ENCODE measurements at places on chromosomes 7 and 10.
A peak's percentile ranks its signal among the peaks of the same experiment; 100 is the strongest.

GRCh38 chr7:37083311-37084096 lies 359.2 kb upstream of the AOAH start:
- DNase-seq = no peak

GRCh38 chr10:91880310-91880709 lies 29.0 kb downstream of the FGFBP3 start:
- DNase-seq = no peak

GRCh38 chr10:51768886-51769465 lies 69.6 kb upstream of the CSTF2T start:
- no peak for DNase-seq

DNA sequence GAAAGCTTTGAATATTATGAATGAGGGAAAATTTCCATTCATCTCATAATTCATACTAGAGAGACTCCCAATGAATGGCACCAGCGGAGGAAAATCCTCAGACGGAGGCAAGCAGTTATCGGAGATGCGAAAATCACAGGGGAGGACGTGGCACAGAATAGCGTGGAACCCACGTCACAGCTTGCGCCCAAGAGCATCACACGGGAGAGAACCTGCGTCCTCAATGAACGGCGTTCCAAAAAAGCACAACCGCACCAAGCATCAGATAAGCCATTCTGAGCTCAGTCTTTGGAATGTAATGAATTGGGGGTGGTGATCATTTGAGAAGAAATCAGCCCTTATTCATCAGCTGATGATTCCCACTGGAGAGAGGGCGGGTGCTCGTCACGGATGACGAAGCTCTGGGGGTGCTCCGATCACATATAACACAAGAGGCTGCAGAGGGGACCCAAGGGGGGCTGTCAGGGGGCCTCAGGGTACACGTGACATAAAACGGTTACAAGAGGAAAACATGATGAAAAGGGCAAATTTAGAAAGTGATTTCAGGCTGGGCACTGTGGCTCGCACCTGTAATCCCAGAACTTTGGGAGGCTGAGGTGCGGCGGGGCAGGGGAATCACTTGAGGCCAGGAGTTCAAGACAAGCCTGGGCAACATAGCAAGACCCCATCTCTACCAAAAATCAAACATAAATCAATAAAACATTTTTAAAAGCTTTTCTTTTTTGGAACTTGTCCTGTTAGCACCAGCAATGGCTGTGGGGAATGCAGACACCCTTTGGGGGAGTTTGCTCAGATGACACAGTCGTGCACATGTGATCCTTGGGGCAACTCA lies 33.8 kb upstream of the FIS1 start:
- peak; percentile 47 for DNase-seq

DNA sequence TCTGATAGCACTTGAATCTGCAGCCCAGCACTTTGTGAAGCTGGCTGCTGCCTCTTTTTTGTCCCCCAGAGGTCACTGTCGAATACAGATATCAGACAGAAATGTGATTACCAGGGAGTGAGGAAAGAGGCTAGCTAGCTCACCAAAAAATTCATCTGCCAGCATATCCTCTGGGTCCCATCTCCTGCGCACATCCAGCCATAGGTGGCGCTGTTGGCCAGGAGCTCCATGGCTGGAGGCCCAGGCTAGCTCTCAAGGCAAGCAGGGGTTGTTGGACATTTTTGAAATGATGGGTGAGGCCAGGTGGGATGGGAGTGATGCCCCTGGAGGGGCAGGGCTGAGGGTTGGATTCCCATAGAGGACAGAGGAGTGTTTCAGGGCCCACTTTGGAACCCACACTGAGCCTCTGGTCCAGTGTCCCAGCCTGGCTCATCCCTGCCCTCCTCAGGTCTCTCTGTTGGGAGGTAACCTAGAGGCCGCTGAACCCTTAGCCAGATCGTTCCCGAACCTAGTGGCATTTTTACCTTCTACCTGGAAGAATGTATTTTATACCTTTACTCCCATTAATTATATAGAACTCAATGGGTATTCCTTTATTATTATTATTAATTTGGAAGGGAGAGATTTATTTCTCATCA lies 14.8 kb downstream of the DPCD start:
- peak; percentile 53 for DNase-seq

GRCh38 chr10:92590623-92591549 lies 2.0 kb upstream of the KIF11 start:
- no peak for DNase-seq

DNA sequence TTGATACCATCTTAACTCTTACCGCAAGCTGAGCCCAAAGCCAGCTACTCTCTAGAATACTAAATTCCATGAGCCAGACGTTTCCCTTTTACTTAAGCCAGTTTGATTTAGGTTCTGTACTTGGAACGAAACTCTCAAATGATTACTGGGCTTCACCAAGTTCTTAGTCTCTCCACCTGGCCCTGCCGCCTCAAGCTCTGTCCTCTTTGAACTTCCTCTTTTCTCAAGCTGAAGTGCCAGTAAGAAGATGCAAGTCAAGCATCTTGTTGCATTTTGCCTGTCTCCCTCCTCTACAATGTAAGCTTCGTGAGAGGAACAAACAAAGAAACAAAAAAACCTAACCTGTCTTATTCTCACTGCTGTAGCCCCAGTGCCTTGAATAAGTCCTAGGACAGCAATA lies 358.2 kb upstream of the NPVF start:
- DNase-seq = no peak

GRCh38 chr10:52334595-52334994 lies 20.5 kb downstream of the DKK1 start:
- no peak for DNase-seq

- no peak for DNase-seq
Measured at GRCh38 chr10:117788911-117789310, 246.4 kb downstream of the EMX2 start.

- no peak for DNase-seq
Measured at GRCh38 chr7:495761-496321, 23.8 kb downstream of the PDGFA start.

GRCh38 chr10:4011136-4011812 lies 226.3 kb upstream of the KLF6 start:
- DNase-seq = no peak

GRCh38 chr10:96369890-96370583 lies 11.2 kb upstream of the OPALIN start:
- no peak for DNase-seq

DNA sequence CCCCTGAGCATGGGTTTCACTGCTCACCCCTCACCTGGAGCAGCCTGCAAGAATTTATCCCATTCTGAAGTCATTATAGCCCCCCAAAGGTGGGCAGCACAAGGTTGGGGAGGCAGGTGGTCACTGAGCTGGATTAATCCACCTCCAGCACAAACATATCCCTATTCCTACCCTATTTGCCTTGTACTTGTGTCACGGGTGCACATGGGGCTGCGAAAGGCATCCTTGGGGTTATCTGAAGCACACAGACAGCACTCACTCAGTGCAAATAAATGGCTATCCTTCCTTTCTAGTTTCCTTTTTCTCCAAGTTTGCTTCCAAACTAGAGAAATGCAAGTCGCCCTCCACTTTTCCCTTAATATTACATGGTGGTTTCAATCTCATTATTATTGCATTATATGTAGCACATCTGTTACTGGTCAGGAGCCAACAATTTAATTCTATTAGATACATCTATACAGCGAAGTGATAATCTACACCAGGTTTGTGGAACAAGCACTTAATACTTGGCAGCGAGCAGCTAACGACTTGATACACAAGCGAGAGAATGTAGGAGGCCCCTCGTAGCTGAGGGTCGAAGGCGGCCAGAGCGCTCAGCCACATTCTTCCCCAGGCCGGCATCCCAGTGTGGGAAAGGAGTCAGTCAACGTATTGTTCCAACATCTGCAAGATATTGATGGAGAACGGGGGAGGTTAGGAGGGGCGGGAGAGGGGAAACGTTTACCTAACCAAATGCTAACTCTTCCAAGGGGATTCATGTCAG lies 121.3 kb upstream of the HABP2 start:
- DNase-seq = no peak

- no peak for DNase-seq
Measured at GRCh38 chr10:51014680-51015389, 59.5 kb upstream of the PRKG1 start.

- no peak for DNase-seq
Measured at GRCh38 chr10:14460447-14460846, 129.7 kb upstream of the FRMD4A start.

- DNase-seq = no peak
Measured at GRCh38 chr10:35353805-35354204, 17.5 kb downstream of the CCNY start.

- DNase-seq = no peak
Measured at GRCh38 chr10:49363309-49364031, 32.4 kb downstream of the DRGX start.

All from caudate nucleus (tissue), 63 donors.